Stimulated activated CD8-positive, alpha-beta memory T cell treated with anti-CD3 and anti-CD28 coated beads, Interleukin-7, amount 100 ng/mL, for 48 hours (primary cell): ENCODE measurements at places on chromosomes 5 and 9.

- DNase-seq, result no peak
These were observed 33.4 kb upstream of the TTC1 start for GRCh38 chr5:159975462-159976019.

DNA sequence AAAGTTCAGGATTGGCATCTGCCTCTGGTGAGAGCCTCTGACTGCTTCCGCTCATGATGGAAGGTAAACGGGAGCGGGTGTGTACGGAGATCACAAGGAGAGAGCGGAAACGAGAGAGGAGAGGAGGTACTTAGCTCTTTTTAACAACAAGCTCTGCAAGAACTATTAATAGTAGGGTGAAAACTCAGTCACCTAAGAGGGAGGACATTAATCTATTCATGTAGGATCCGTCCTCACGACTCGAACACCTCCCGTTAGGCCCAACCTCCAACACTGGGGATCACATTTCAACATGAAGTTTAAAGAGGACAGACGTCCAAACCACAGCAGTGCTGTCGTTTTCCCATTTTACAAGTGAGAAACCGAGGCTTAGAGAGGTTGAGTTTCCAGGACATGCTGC, 173.7 kb downstream of the SLC28A3 start:
- no peak for DNase-seq

DNA sequence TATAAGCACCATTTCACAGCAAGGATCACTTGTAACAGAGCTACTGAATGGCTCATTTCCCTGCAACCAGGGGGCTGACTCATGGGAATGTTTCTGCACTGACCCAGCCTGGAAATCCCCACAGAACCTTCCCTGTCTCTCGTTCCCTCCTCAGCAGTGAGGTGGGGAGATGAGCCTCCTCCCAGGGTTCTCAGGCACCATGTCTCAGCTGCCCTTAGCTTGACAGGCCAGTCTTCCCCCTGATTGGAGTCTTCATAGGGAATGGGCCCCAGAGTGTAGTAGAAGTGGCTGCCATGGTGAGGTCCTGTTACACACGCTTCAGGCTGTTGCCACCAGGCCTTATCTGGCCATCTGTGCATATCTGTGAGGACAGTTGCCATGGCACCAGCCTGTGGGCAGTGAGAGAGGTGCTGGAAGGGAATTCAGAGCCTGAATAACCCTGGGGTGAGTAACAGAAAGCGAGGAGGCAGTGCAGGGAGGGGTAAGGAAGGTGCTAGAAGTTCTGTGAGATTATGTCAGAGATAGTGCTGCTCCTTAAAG, 324.4 kb downstream of the ENC1 start:
- peak; percentile 32 for DNase-seq

GRCh38 chr5:7886849-7887475, 18.0 kb downstream of the MTRR start:
- DNase-seq, result no peak

GRCh38 chr9:89655990-89656657, 51.3 kb downstream of the GADD45G start:
- DNase-seq, result no peak

DNA sequence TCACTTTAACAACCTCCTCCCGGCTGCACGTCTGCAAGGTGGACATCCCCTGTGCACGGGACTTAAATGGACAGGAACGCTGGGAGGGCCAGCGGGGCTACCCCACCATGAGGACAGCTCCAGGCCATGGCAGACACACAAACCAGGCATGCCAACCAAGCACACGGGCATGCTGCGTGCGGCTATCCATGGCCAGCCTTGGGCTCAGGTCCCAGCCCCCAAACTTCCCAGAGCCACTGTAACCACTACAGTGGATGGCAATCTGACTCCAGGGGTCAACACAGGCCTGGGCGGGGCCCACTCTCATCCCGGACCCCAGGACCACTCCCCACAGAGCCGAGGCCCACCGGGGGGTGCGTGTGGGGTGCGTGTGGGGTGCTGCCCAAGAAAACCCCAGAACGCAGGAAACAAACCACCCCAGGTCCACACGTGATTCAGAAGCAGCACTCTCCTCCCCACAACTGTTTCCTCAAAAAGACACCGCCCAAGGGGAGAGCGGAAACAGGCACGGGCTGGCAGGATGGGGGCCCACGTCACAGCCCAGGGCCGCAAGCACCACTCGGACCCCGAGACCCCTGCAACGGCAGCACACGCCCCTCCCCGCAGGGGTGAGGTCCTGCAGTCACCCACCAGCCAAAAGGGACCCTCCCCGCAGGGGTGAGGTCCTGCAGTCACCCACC, 7.4 kb downstream of the SLC12A7 start:
- no peak for DNase-seq

DNA sequence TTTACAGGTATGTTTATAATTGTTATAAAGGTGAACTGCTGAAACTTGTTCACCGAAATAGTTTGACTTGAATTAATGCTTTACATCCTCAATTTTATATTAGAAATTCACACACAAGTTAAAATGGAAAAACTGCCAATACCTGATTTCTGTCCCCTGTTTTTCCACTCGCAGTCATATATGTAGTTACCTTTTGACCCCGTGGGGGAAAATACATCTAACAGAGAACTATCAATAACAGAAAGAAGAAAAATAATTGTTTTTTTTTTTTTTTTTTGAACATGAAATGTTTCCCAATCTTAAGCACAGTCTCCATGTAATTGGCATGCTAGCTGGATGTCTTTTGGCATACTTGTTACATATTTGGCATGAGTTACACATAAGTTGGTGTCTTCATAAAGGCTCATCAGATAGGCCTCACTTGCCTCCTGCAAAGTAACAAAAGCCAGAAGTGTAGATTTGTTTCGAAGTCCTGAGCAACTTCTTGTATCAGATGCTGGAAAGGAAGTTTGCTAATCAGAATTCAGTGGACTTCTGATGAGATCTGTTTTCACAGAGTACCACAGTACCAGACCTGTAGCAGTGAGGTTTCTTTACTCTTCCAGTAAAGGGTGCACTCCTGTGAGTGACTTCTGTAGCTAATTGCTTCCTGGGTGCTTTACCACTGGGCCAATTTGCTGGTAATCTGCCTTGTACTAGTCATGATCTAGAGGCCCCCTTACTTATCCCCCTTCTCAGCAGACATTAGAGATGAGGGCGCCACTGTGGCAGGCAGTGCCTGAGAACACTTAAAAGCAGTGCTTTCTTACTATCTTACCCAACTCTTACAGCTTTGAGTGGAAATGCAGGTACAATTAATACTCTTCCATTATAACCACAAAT, 36.2 kb upstream of the CXXC5 start:
- no peak for DNase-seq

DNA sequence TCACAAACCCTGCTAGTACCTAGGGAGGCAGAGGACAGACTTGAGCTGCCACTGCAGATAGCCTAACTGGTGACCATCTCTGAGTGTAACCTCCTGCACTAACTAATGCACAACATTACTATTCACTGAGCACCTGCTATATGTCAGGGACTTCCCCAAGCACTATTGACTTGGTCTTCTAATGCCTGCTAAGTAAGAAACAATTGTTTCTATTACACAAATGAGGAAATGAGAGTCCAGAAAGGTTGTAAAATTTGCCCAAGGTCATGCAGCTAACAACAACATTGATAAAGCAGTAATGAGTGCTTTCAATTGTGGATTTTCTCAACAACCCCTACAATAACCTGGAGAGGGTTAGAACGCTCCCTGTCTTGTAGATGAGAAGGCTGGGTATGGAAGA, 183.7 kb downstream of the ZNF462 start:
- DNase-seq, result no peak

GRCh38 chr5:59756373-59757035, 137.0 kb downstream of the PDE4D start:
- DNase-seq, result no peak

DNA sequence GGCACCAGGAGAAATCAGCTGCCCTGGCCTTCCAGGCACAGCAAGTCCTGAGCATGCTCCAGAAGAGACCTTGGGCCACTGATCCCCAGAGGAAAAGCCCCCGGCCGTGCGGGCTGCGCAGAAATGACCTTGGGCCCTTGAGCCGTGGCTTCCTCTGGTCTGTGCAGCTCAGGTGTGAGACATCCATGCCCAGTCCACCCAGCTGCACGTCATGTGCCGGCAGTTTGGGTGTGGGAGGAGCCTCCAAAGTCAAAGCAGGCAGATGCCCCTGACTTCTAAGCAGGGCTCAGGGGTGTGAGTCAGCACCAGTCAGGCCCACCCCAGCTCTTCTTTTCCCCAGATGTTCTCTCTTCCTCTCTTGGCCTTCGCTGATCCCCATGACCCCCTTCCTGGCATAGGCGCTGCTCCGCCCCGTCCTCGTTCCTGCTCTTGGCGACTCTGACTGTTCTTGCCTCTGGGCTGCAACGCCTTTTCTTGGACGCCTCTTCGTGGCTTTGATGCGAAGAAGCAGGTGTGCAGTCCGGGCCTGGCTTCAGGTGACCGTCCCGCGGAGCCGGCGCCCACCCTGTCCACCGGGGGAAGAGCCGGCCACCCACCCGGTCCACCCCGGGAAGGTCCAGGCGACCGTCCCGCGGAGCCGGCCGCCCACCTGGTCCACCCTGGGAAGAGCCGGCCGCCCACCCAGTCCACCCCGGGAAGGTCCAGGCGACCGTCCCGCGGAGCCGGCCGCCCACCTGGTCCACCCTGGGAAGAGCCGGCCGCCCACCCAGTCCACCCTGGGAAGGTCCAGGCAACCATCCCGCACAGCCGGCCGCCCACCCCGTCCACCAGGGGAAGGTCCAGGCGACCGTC, 5.9 kb upstream of the QSOX2 start:
- no peak for DNase-seq

DNA sequence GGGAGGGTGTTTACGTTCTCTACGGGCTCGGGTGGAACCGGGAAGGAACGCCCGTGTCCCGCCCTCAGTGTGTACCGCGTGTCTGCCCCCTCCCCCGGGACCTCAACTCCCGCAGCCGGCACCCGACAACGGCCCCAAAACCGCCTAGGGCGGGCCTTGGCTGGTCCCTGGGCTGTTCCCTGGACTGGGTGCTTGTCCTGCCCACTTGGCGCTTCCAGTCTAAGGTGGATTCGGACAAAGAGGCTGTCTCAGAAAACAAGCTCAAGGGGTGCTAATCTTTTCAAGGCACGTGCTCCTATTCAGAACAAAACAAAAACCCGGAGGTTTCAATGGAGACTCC, 379 bp upstream of the CLK4 start:
- DNase-seq, result no peak

DNA sequence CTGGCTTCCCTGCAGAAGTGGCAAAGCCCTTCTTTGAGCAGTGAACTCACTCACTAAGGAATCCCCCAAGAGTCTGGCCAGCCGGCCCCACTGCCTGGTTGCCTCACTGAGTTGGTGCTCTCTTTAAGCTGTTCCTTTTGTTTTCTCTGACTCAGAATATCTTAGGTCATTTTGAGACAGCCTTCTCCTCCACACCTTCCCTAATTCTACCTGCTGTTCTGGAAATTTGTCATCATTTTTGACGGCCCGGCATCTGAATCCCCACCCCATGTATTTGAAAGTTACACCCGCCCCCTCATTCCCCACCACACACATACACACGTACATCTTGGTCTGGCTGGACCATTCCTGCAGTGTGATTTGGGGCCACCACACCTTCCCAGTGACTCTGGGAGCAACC, 41.8 kb downstream of the FGF1 start:
- no peak for DNase-seq

DNA sequence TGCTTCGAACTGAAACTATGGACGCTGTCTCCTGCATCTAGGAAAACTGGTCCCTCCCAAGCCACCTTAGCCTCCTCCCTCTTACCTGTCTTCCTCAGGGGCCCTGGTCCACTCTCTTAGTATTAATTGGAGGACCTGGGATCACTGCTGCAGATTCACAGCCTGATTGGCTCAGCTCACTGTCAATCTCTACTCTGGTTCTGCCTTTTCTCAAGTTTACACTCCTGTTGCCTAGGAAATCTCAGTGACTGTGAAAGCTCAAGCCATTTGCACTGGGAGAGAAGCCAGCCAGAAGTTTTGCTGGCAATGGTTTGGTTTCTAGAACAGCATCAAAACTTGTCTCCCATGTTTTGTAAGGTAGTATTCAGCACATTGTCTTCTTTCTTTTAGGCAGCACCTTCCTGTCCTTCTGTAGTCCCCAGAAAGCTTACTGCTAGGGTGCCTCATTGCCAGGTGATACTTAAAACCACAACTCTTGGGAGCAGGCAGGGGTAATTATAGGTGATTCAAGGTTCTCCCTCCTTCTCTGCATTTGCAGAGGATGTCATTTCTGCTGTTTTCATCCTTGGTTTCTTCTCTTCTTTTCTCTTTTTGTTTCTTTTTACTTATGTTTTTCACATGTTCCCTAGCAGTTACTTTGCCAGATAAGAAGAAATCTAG, at the start of gene CAPSL:
TSS of gene CAPSL (minus strand) at position 55 of the 660 bp plus-strand sequence. CDS start 17,502 bp downstream, outside the sequence.
- DNase-seq, result no peak

GRCh38 chr5:52043543-52043942, 660.3 kb downstream of the ISL1 start:
- DNase-seq, result no peak

DNA sequence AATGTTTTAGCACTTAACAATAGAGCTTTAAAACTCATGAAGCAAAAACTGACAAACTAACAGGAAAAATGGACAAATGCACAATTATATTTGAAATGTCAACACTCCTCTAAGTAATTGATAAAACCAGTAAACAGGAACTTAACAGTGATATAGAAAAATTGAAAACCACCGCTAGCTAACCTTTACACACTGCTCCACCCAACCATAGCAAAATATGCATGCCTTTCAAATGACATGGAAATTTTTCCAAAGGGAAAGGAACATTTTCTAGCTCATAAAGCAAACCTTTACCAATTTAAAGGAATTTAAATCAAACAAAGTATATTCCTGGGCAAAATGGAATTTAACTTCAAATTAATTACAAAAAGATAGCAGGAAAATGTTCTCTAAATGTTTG, 109.2 kb downstream of the ADAMTS19 start:
- DNase-seq, result no peak

- no peak for DNase-seq
These were observed 64.0 kb downstream of the NSUN2 start for GRCh38 chr5:6568889-6569288.
